Fibroblast of skin of right quadriceps (primary cell): ENCODE measurements at places on chromosomes 5 and 9.

DNA sequence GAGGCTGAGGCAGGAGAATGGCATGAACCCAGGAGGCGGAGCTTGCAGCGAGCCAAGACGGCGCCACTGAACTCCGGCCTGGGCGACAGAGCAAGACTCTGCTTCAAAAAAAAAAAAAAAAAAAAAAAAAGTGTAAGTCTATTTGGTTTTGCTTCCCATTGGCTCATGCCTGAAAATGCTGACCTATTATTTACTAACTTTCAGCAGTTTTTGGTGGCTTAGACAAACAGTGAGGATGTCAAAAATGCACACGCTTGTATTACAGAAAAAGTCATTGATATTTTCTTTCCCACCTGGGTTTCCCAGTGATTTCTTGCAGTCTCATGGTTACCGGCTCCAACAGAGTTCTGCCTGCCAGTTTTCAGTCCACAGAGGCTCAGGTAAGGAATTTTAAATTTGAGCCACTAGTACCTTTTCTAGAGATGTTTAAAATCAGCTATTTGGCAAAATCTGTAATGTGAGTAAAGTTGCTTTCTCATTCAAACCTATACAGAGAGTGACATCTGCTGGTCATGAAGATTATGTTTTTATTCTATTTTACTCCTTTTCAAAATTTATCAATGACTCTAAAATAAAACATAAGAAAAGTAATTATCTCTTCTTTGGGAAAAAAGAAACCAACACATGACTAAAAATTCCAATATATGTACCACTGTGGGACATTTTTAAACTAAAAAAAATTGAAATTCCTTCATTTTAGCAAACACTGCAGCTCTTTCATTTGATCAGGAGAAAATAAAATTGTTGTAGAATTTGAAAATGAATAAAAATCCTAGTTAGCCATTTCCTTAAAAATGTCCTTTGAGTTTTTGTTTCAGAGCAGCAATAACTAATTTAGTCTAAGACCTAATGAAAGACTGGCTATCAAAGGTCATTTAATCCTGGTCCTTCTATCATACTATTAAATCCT is 8.8 kb downstream of the FAM200C start:
- DNase-seq, result peak; percentile 24

DNA sequence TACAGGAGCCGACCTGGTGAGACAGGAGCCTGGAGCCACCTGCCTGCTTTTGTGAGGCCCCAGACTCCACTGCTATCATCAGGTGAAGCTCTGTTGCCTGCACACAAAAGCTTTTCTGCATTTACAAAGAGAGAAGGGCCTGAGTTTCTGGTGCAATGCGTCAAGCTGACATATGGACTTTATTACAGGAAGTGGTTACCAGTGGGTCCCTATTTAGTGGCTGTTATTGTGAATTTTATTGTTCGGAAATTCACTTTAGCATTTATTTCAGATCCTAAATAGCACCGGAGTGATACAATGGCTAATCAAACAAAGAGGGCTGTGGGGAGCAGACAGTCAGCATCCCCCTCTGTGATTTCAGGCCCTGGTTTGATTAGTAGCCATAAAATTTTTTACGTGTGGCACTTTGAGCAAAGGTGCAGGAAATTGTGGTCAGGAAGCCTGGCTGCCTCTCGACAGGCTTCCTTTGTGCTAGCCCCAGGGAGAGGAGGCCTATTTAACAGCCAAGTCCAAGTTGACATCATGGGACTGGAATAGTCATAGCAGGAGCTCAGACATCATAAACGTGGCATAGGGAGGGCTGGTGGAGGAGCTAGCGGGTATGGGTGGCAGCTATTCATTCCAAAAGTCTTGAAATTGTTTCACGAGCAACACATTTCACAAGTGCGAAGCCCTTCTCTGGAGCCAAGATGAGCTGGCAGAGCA is 8.4 kb downstream of the TGFBI start:
- peak; percentile 87 for DNase-seq

DNA sequence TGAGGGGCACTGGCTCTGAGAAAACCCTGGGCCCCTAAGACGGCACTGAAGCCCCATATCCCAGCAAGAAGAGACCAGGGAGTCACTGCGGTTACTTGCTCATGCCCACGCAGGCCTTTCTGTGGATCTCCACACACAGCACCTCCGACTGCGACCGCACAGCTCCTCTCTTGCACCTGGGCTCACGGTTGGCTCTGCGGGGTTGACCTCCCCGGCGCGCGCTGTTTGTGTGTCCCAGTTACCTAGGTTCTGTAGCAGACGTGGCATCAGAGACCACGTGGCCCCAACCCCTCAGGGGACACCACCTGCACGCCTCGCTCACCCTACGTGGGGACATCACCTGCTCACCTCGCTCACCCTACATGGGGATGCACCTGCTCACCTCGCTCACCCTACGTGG is 12.7 kb downstream of the LPCAT1 start:
- no peak for DNase-seq

DNA sequence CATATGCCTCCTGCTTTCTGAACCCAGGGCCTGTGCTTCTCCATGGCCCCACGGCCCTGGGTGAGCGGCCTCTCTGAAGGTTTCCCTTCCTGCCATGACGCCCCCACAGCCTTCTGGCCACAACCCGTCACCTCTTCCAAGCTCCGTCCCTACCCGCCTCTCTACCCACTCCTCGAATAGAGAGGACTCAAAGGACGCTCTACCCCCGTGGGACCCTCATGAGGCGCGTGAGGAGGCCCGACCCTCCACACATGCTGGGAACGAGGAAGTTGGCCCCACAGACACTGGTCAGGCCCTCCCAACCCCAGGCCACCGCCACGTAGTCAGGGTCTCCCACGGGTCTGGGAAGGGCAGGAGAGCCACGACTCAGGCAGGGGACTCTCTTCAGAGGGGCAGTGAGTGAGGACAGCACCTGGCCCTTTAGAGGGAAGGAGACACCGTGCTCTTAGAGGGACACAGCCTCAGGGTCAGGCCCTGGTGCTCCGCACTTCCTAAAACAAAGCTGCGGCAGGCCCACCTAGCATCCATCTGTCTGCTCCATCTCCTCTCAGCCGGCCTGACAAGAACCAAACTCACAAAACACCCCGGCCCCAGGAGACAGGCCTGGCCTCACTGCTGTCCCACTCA is 5.3 kb downstream of the BRD3 start:
- no peak for DNase-seq
